Osteoblast (primary cell): ENCODE measurements at places on chromosomes 16 and 17.

DNA sequence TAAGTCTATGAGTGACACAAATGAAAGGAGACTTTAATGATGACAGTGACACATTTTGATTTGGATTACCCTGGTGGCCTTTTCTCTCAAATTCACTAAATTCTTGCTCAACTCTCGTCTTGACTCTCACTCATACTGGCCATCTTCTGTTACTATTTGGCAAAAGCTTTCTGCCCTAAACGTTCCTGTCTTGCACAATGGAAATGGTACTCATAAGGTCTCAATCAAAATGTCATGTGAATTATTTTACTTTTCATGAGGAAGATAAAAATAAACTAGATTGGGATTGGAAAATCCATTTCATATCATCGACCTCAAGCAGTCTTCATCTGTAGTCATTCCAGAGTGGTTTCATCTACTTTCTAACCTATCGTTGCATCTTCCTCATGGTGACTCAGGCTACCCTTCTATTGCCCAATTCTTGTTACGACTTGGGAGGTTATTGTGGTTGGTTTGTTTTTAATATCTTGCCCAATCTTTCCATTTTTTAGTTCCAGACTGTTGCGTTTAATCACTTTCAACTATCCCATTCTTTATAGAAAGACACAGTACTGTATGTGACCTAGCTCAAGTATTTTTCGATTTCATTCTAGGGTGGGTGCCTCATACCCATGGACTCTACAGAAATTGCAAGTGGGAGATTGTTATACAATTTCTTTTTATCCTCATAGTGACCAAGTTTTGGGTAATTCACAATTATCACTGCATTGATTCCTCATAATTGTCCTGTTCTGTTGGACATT, 317.2 kb upstream of the KCNJ16 start:
- no peak for DNase-seq

DNA sequence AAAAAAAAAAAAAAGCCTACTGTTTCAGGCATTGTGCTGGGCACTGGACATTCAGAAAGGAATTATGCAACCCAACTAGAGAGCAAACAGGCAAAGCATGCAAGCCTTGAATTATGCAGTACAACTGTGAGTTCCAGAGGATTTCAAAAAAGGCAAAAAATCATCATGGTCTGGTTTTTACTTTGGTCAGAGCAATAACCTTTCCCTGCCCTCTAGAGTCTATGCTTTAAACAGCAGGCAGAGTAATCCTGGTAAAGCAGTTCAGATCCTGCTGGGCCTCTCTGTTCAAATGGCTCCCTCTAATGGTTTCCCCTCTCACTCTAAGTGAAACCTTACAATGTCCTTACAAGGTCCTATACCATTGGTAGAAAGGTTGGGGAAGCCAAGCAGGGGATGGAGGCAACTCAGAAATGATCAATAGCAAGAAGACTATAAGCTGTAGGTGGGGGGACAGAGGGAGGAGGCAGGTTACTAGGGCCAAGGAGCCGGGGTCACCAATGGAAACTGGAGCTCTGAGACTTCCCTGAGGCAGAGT, 4.6 kb upstream of the TAF15 start:
- peak; percentile 98 for DNase-seq

DNA sequence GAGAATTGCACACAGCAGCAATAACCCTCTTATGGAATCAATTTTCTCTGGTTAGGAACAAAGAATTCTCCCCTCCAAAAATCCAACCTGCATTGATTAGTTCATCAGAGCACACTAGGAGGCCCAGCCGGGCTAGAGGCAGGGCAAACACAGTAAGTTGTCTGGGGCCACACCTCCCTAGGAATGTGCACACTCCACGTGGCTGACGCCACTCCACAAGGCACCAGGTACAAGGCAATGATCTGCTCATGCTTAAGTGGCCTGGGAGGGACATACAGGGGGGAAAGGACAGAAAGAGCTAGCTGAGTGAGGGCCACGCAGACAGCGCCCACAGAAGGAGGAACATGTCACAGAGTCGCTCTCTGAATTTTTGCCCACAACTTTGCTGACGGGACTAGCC, 107.6 kb downstream of the SLC39A11 start:
- no peak for DNase-seq

- DNase-seq: peak; percentile 89
Measured at GRCh38 chr16:21708533-21709115, 44.9 kb downstream of the OTOA start.

DNA sequence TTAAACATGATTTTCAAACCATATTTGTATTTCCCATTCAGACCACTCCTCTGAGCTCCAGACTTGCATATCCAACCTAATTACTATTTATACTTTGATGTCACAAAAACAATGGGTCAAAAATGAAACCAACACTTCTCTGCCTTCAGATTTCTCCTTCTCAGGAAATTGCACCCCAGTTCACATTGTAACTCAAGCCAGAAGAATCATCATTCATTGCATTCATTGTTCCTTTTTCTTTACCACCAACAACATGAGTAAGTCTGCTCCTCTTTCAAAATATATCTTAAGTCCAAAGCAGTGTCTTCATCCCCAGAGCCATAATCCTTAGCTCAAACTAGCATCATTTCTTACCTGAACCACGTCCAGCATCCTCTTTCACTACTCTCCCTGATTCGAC, 2.6 kb upstream of the AKAP1 start:
- DNase-seq: no peak

DNA sequence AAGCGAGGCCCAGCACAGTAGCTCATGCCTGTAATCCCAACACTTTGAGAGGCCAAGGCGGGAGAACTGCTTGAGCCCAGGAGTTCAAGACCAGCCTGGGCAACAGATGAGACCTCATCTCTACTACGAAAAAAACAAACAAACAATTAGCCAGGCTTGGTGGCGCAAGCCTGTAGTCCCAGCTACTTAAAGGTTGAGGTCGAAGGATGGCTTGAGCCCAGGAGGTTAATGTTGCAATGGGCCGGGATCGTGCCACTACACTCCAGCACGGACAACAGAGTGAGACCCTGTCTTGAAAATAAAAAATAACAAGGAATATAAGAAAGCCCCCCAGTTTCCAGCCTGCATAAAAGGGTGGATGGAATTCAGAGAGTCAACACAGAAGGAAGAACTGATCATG, 40.3 kb downstream of the ARHGAP17 start:
- DNase-seq: no peak

DNA sequence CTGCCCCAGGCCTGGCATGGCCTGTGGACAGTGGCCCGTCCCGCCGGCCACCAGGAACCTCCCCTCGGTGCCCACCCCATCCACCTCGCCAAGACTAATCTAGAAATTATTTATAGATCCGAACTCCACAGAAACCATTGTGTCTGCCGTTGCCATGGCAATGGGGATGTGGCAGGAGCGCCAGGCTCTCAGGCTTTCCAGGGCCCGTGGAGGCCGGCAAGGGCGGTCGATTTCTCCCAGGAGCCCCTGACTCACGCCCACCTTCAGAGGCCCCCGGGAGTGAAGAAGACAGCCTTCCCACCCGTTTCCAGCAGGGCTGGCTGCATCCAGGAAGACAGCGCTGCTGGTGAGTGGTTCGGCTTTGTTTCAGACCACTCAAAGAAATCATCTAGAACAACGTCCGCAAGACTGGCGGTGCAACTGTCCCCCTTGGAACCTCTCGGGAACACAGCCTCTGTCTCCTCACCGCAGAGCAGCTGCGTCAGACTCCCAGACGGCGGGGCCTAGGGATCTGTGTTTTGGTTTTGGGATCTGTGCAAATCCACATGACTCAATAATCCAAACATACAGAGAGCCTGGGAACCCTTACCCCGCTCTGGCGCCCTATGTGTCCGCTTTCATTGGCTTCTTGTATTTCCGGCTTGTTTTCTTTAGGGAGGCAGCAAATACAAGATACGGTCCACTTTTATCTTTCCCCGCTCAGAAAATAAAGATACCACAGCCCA, 48.5 kb upstream of the ZCCHC14 start:
- peak; percentile 95 for DNase-seq

- no peak for DNase-seq
Measured at GRCh38 chr17:5695480-5695879, 111.2 kb upstream of the NLRP1 start.

GRCh38 chr17:50161023-50161910, 4.5 kb upstream of the SGCA start:
- DNase-seq: peak; percentile 100

DNA sequence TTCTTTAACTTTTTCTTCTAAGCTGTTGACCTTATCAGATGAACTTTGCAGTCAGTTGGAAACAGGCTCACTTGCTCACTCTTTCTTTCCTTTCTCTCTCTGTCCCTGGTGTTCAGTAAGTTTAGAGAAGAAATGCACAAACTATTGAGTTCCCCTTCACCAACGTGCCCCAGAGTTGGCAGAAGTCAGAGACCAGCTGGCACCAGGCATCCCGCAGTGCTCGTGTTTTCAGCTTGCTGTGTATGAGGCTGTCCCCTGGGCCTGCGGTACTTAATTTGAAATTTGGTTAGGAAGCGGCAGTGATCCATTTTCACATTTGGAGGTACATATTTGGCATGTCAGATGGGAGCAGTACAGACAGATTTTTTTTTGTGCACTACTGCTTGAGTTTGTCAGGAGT, 258.6 kb downstream of the SNX29 start:
- DNase-seq: no peak

- no peak for DNase-seq
Measured at GRCh38 chr17:37713028-37713431, 31.8 kb downstream of the HNF1B start.

GRCh38 chr16:31333686-31334649, 21.0 kb upstream of the ITGAX start:
- DNase-seq: peak; percentile 81

DNA sequence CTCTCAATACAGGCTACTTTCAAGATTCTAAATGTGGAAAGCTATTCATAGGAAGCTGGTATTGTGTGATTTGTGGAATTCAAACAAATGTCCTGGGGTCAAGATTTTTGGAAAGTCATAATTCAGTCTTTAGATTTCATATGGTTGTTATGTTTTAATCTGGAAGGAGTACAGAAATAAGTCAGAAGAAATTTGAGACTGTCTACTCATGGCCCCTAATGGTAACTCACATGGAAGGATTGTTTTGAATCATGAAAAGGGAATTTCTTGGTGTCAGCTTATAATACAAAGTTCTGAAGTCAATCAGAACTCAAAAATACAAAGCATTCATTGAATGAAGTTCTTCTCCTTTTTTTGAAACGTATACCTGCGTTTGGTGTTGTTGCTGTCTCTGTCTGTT, 3.1 kb downstream of the KCNJ2 start:
- no peak for DNase-seq

DNA sequence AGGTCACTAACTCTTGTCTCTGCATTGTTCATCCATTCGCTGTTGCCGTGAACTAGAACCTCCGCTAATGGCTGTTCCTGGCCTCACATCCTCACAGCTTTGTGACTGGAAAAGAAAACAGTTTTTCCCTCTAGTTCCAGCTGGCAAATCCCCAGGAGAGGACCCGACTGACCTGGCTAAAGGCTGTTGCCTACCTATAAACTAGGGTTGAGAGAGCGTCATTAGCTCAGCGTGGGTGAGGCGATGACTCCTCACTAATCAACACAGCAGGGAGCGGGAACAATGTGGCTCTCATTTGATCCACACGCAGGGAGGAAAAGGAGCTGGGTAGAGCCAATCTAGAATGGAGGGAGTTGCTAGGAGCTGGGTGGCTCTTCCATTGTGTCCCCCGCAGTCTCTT, 282.1 kb upstream of the IRX5 start:
- no peak for DNase-seq

DNA sequence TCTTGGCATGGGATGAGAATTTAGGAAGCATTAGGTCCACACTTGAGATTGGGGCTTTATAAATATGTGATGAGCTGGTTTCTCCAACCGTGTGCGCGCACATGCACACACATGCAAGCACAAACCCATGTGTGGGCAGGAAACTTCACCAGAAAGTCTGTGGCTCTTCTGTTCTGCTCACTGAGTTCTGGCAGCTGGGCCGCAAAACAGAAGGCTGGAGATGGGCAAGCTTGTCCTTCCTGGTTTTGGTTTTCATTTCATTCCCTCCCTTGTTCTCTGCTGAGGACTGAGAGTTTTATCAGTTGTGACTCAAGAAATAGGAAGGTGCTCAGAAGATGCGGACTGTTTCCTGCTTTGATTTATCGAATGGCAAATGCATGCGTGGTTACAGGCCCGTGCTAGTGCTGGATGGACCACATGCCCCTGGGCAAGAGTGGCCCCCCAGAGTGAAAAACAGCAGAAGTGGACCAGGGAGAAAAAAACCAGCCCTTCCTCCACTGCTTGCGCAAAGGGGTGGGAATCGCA, 14.1 kb downstream of the MAP3K14 start:
- peak; percentile 58 for DNase-seq

GRCh38 chr17:27532269-27533263, 76.3 kb downstream of the KSR1 start:
- no peak for DNase-seq

DNA sequence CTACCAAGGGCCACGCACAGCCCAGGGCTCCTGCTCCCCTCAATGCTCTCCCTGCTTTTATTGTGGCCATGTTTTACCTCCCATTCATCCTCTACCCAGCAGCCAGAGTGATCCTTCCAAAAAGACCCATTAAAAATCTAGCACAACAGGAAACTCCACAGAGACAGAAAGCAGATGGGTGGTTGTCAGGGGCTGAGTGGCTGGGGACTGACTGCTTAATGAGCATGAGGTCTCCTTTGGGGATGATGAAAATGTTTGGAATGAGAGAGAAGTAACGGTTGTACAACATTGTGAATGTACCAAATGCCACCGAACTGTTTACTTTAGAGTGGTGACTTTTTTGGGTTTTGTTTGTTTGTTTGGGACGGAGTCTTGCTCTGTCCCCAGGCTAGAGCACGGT, 107.4 kb downstream of the GAS7 start:
- no peak for DNase-seq

DNA sequence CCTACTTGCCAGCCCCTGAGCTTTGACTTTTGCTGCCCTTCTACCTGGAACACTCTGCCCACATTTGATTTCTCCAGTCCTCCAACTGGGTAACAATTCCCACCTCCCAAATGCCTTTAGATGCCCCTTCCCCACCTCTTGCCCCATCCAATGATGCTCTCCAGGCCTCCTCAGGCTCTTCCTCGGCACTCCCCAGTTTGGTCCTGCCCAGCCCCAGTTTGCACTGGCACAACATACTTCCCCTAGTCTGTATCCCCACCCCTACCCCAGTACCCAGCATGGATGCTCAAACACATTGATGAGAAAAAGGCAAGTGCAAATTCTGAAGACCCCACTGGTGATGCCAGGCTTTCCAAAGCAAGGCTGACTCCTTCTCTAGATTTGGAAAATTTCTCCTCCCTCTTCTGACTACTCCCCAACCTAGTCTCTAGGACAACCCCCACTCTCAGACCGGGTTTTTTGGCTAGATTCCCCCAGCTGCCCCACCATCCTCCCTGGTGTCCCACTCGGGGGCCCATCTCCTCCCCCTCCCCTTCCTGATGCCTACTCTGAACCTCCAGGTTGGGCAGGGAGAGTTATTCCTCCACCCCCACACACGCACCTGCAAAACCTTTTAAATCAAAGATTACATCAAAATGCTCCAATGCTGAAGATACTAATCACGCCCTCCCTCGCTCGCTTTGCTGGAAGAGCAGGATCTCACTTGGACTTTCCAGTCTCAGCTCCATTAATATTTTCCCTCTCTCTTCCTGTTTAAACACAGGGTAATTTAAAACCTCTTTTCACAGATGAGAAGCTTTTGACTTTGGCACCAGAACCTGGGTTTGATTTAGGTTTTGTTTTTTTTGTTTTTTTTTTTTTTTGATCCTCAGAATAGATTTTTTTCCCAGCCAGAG, 94.9 kb downstream of the TMEM132E start:
- DNase-seq: no peak

- DNase-seq: no peak
Measured at GRCh38 chr16:1107141-1107540, 11.1 kb upstream of the C1QTNF8 start.
